ENCODE measurements at places on chromosomes 7 and 10.
A peak's percentile ranks its signal among the peaks of the same experiment; 100 is the strongest.

DNA sequence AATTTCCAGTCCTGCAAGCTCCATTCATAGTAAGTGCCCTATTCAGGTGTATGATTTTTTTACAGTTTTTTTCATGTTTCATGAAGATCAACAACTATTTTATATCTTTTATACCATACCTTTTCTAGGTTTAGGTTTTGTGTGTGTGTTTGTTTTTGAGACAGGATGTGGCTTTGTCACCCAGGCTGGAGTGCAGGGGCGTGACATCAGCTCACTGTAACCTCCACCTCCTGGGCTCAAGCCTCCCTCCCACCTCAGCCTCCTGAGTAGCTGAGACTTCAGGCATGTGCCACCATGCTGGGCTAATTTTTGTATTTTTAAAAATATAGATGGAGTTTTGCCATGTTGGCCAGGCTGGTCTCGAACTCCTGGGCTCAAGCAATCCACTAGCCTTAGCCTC, 35.0 kb downstream of the ARMH3 start:
- DNase-seq = no peak

DNA sequence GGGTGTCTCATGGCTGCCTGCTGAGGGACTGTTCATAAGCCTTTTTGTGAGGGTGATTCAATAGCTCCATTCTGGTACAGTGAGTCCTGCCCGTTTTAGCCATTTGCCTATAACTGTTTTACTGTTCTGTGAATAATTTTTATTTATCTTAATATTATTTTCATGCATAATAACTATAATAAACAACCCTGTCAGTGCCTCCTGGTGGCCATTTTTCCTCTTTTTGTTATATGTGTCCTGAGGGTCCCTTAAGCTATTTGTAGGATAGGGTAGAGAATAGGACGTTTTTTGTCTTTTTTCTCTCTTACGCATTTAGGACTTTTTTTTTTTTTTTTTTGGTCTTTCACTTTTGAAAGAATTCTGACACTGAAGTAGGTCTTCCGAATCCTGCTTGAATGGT, 2.9 kb downstream of the C1QL3 start:
- DNase-seq = no peak

GRCh38 chr10:119370972-119371703, 163.8 kb downstream of the GRK5 start:
- no peak for DNase-seq

DNA sequence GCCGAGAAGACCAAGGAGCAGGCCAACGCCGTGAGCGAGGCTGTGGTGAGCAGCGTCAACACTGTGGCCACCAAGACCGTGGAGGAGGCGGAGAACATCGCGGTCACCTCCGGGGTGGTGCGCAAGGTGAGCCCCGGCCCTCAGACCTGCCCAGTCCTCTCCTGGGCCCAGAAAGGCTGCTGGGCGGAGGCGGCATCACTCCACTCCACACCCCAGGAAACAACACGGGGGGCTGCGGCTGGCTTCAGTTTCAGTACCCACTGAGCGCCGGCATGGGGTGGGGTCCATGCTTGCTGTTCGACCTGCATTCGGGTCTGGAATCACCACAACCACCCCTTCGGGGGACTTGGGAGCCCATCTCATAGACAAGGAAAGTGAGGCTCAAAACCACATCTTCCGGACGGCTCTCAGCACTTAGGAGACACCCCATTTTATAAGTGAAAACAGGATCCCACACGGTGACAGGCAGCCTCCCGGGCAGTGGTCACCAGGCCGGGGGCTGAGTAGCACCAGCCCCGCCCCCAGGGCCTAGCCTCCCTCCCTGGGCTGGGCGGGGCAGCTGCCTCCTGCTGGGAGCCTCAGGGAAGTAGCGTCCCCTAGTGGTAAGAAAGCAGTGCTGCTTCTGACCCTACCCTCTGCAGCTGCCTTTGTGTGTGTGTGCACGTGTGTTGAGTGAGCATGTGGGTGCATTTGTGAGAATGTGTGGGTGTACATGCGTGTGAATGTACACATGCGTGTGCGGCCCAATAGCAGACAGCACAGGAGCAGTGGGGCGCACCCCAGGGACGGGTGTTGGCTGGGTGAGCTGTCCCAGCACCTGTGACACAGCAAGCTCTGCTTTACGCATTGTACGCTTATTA, 1.8 kb downstream of the SNCG start:
- DNase-seq = peak; percentile 50

DNA sequence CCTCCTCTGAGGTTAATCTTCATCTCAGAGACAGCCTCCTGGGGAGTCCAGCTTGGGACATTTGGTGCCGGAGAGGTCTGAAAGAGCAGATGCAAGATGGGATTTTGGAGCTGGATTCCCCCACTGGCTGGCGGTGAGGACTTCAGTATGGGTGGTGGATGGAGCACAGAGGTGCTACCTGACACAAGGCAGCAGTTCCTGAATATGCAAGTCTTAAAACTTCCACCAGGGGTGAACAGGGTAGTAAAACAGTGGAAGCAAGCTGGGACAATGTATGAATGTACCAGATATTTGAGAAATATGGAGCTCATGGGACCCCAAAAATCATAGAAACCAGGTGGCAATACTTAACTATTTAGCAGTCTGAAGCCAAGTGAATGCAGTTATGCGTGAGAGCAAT, 4.8 kb upstream of the TAF3 start:
- no peak for DNase-seq

DNA sequence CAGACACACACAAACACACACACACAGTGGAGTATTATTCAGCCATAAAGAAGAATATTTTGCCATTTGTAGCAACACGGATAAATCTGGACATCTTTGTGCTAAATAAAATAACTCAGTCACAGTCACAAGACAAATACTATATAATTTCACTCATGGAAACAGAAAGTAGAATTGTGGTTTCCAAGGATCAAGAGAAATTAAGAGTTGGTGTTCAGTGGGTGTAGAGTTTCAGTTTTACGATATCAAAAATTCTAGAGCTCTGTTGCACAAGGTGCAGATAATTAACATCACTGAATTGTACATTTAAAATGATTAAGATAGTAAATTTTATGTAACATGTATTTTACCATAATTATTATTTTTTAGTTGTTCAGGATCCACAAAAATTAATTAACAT, 1235.0 kb downstream of the XPNPEP1 start:
- no peak for DNase-seq

DNA sequence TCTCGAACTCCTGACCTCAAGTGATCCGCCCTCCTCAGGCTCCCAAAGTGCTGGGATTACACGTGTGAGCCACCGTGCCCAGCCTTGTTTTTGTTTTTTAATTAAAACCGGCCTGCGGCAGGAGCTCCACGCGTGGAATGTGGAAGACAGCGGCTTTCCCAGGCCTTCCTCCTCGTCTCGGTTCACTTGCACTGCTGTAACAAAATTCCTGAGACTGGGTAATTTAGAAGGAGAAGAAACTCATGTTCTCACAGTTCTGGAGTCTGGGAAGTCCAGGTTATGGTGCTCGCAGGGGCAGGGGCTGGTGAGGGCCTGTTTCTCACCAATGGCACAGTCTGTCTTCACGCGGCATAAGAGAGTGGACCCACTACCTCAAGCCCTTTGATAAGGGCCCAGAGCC, 14.4 kb upstream of the CRYGN start:
- DNase-seq = no peak

DNA sequence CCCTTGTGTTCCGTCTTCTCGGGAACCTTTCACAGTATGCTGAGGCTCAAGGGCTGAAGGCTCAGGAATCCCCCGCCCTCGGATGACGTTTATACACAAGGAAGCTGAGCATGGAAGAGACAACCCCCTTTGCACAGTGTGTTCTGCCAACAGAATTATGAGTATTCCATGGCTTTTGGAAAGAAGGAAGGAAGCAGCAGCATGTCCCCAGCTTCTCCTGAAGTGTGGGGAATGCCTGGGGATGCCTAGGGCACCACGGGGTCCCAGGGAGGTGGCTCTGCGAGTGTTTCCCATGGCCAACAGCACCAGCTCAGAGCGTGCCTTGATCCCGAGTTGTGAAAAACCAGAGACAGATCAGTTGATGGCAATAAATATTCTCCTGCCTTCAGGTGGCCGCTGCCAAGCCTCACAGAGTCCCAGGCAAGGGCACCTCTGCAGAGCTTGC, 88.8 kb upstream of the DDC start:
- no peak for DNase-seq

DNA sequence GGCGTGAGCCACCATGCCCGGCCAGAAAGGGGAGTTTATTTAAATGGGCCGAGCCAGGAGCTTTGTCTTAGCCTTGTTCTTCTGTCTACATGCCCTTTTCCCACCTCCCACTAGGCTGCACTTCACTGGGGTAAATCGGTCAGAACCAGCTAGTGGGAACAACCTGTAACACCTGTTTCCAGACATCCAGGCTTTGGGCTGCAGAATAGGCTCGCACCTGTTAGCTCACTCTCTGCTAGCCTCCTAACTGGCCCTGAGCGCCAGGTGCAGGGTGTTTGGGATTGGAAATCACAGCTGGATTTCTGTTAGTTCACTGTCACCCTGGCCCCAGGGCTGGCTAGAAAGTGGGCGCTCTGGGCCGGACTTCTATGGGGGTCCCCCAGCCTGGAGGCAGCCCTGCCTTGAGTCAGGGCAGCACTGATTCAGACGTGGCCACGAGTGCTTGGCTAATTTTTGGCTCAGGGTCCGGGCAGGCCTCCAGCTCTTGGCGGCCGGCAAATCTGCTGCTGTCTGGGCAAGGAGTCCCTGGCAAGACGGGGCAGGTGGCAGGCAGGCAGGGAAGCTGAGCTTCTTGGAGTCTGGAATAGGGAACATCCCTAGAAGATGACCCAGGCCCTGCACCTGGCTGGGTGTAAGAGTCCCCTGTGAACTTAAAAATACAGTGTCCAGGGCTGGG, 48.6 kb downstream of the GTF2IRD1 start:
- no peak for DNase-seq

- DNase-seq = no peak
These were observed 238.9 kb downstream of the FOXP2 start for GRCh38 chr7:114653364-114654088.

GRCh38 chr7:140421521-140421920, 17.7 kb downstream of the RAB19 start:
- DNase-seq = no peak

DNA sequence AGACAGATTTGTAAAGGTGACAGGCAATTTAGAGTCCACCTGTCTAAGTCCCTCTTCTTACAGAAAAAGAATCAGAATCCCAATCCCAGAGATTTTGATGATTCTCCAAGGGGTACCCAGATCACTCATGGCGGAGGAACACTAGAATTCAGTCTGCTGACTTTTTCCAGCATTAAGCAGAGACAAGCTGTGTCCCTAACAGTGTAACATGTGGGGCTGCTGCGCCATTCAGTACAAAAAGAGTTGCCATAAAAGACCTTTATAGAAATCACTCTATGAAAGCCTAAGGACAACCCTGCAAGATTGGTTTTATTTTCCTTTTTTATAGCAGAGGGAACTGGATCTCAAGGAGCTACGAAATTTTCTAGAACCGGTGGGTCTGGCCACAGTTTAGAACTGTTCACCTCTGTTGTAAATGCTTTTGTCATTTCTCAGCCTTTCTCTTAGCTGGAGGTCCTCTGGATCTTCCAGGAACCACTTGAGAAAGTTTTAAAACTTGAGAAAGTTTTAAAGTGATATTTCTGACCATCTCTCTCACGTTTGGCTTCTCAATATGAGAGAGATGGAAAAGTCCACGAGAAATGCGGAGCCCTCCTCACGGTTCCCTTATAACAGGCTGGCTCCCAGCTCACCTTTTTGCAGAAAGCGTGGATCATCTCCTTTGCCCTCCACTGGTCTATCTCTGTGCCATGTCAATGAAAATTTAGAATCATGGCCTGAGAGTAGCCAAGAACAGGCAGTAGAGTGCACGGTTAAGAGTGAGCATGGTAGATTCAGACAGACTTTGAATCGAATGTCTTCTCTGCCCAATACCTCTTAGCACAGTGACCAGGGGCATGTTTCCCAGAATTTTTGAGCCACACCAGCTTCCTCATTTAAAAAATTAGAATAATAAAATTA, 826 bp downstream of the GIMAP7 start:
- DNase-seq = no peak

DNA sequence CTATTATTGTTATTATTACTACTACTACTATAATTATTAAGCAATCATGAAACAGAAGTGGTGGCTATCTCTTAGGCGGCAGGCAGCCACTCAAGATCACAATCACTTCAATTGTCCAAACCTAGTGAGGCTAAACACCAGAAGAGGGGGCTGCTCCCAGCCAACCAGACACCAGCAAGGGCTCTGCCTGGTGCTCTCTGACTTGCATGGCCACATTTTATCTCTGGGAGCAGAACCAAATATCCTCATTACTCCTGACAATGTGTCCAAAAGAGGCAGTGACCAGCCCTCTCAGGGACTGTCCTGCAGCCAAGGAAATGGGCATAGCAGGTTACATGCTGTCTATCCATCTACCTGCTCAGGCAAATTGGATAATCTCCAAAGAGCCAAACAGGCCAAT, 187.4 kb upstream of the PDE1C start:
- DNase-seq = no peak

DNA sequence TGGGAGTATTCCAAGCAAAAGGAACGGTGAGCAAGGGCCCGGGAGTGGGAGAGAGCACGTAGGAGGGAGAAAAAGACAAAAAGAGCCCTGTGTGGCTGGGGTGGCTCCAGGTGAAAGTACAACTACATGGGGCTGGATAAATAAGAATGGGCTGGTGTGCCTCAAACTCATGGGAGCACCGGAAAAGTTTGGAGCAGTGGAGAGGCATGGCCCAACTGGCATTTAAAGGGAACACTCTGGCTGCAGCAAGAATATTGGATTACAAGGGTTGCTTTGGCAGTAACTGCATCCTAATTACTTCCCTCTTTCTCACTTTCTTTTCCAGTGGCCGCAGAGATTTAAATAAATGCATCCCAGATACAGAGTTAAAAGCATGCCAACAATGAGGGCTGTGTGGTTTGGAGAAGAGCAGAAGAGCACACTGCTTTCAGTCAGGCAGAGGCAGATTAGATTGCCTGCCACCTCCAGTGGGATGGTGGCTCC, 39.1 kb upstream of the HERPUD2 start:
- no peak for DNase-seq

- no peak for DNase-seq
These were observed 93.0 kb downstream of the NHLRC2 start for GRCh38 chr10:113947184-113948041.

- DNase-seq = no peak
These were observed 2.7 kb upstream of the KMT2E start for GRCh38 chr7:105011141-105011830.

- peak; percentile 12 for DNase-seq
These were observed at the start of gene C10orf67 for GRCh38 chr10:23344241-23344841. TSS of gene C10orf67 (minus strand) at chr10:23344797. CDS start at chr10:23344774, 23 bp downstream.

GRCh38 chr10:73983096-73984047, 14.5 kb upstream of the VCL start:
- DNase-seq = no peak

DNA sequence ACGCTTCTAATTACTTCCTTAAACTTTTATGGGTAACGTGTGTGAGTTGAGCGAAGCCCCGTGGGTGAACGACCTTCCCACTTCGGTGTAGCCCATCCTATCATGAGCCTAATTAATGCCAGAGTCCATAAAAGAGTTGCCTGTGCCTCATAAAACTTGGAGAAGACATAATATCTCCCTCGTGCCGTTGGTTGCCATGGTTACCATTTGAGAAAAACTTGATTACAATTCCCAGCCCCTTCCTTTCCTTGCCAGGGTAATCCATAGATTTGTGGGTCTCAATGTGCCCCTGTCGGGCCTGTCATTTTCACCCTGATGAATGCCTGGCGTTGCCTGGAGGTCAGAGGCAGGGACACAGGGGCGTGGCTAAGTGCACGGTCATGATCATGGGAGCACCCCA, 127.1 kb downstream of the GLRX3 start:
- DNase-seq = no peak

GRCh38 chr10:83952314-83952713, 187.0 kb upstream of the GHITM start:
- no peak for DNase-seq
